Esophagus squamous epithelium (tissue), 5 donors: ENCODE measurements at places on chromosomes 7 and 10.

DNA sequence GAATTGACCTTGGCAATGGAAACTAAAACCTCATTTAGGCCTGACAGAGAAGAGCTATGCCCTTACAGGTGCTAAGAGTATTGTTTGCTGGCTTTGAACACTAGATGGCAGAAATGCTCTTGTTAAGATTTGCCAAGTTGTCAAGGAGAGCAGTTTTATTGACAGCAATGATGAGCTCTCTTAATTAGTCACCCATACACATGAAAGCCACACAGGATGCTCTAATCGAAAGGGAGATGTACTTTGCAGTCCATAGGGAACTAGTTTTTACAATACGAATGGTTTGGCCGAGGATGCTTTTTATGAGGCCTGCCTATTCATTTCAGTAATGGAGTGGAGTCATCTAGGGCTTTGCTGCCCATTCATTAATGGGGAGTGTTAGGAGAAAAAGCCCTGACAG is 45.4 kb upstream of the MBL2 start:
- H3K27ac ChIP-seq, result no peak overlapping the region
- no peaks in the 10 kb centered on the region for H3K27me3 ChIP-seq
- DNase-seq, result no peak
- H3K4me3 ChIP-seq, result no peak overlapping the region
- H3K4me1 ChIP-seq, result no peaks in the 10 kb centered on the region

- no peak overlapping the region for H3K4me3 ChIP-seq
- DNase-seq, result no peak
- no peak overlapping the region for H3K27ac ChIP-seq
- no peaks in the 10 kb centered on the region for H3K4me1 ChIP-seq
- no peaks in the 10 kb centered on the region for H3K27me3 ChIP-seq
Observed at GRCh38 chr7:104252409-104253134, 44.8 kb upstream of the ORC5 start.

DNA sequence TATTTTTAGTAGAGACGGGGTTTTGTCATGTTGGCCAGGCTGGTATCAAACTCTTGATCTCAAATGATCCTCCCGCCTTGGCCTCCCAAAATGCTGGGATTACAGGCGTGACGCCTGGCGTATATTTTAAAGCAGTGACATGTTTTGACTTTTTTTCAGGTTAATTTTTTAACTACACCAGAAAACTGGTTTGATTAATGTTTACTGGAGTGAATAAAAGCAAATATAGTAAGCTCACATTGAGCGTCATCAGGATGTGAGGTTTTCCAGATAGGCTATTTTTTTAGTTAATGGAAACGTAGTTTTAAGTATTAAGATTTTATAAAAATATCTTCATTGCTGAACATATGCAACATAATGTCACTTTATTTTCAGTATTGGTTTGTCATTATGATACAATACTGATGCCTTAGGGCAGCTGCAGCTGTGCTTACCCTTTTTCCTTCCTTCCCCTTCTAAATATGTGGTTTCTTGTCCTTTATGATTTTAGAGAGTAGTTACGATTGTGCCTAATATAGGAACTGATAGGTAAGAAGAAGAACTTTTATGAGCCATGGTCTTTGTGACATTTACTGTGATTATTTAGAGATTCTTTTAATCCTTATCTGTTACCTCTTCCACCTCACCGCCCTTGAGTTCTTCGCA is 37.3 kb downstream of the TMEM60 start:
- H3K36me3 ChIP-seq, result no peaks in the 10 kb centered on the region
- H3K27me3 ChIP-seq, result no peaks in the 10 kb centered on the region
- H3K4me3 ChIP-seq, result no peak overlapping the region
- no peak overlapping the region for H3K27ac ChIP-seq
- DNase-seq, result no peak
- peaks cover 5% of the 10 kb centered on the region for H3K4me1 ChIP-seq

DNA sequence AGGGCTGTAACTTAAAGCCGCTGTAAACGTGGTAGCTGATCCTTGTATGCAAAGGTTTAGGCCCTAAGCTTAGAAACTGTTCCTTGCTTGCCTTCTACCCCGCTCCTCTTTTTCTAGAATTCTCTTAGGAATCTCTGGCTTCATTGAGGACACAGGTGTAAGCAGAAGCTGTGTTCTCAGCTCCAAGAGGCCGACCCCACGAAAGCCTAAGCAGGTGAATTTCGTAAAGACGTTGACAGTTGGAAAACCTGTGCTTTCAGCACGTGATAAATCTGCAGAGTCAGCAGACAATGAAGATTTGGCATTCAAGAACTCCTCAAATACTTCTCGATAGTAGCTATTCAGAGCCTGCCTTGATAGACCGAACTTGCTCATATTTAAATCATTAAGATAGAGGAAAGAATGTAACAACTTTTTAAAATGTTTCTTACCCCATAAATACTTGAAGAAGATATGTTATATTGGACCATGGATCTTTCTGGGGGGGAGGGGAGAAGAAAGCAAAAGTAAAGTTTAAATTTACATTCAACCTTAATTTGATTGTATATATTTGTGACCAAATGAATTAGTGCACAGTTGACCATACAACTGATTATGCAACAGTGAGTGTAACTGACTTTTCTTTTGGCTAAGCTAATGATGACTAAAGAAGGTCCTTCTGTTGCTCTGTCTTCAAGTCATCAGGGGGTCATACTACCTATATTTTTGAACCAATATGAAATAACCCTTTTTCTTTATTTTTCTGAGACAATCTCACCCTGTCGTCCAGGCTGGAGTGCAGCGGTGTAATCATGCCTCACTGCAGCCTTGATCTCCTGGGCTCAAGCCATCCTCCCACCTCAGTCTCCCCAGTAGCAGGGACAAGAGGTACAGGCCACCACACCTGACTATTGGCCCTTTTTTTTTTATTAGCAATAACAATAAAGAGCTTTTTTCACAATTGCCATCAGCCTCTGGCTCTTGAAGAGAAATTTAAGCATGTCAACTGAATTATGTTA is 1.2 kb upstream of the GDI2 start:
- no peaks in the 10 kb centered on the region for H3K36me3 ChIP-seq
- H3K27me3 ChIP-seq, result no peaks in the 10 kb centered on the region
- peak overlapping the region; percentile 100 for H3K27ac ChIP-seq
- H3K4me3 ChIP-seq, result peak overlapping the region; percentile 97
- peaks cover 9% of the 10 kb centered on the region for H3K4me1 ChIP-seq

DNA sequence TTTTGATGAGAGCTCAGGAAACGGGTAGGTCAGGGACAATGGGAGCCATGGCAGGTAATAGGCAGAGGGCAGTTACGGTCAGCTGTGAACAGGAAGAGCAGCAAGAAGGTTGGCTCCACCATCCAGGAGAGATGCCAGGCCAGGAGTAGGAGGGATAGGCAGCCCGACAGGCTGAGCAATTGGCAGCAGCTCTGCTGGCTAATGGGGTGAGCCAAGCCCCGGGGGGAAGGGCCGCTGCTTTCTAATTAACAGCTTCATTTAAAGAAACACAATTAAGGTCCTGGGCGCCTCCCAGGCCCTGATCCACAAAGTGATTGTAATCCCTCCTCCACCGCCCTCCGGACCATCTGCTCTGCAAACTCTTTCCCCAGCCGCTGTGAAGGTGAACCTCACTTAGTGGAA is 23.7 kb downstream of the SH2B2 start:
- H3K27me3 ChIP-seq, result no peaks in the 10 kb centered on the region
- no peaks in the 10 kb centered on the region for H3K36me3 ChIP-seq
- H3K4me3 ChIP-seq, result no peak overlapping the region
- no peak overlapping the region for H3K27ac ChIP-seq
- no peak for DNase-seq
- H3K4me1 ChIP-seq, result peaks cover 7% of the 10 kb centered on the region

DNA sequence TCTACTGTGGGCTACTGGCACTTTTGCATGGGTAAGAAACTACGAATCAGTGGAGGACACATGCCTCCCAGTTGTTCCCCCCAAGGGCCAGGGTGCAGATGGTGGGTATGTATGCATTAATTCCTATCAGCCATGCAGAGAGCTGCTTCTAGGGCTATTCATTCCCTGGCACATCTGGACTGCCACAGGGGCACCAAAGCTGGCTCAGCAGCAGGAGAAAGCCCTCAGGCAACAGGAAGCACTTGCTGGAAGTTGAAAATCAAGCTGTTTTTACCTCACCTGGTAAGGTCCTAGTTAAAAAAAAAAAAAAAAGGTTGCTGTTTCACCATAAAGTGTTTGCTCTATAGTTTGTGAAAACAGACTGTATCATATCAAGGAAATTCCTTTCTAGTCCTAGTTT is 1342.6 kb downstream of the REEP3 start:
- H3K27me3 ChIP-seq, result no peaks in the 10 kb centered on the region
- H3K36me3 ChIP-seq, result no peaks in the 10 kb centered on the region
- H3K4me1 ChIP-seq, result no peaks in the 10 kb centered on the region
- H3K4me3 ChIP-seq, result no peak overlapping the region

DNA sequence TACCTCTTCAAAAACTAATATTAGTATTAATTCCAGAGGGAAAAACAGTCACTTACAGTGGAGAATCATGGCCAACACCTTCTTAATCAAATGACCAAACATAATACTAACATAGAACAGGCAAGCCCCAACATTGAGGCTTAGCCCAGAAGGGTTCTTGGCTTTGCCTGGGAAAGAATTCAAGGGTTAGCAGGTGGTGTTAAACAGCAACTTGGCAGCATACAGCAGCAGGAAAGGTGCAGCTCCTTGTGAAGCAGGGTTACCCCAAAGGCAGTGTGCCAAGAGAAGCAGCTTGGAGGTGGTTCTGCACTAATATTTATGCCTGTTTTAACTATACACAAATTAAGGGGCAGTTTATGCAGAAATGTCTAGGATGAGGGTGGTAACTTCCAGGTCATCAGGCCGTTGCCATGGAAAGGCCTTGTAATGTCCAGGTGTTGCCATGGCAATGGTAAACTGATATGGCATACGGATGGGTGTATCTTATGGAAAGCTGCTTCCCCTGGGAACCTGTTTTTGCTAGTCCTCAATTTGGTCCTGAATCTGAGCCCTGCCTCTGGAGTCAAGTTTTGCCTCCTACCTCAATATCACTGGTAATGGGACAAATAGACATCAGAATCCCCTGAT is 27.2 kb upstream of the BEND7 start:
- no peak overlapping the region for H3K27ac ChIP-seq
- DNase-seq, result no peak
- no peaks in the 10 kb centered on the region for H3K36me3 ChIP-seq

- H3K4me1 ChIP-seq, result peaks cover 28% of the 10 kb centered on the region
- H3K27ac ChIP-seq, result no peak overlapping the region
- DNase-seq, result no peak
- no peaks in the 10 kb centered on the region for H3K36me3 ChIP-seq
Observed at GRCh38 chr7:29086545-29086944, 59.8 kb downstream of the CPVL start.

GRCh38 chr10:69093933-69094332 is 6.0 kb downstream of the SRGN start:
- DNase-seq, result no peak
- H3K36me3 ChIP-seq, result no peaks in the 10 kb centered on the region
- no peak overlapping the region for H3K27ac ChIP-seq
- no peaks in the 10 kb centered on the region for H3K27me3 ChIP-seq

GRCh38 chr7:154919344-154920225 is 83.3 kb downstream of the PAXIP1 start:
- no peaks in the 10 kb centered on the region for H3K36me3 ChIP-seq
- H3K4me3 ChIP-seq, result no peak overlapping the region
- no peaks in the 10 kb centered on the region for H3K27me3 ChIP-seq

DNA sequence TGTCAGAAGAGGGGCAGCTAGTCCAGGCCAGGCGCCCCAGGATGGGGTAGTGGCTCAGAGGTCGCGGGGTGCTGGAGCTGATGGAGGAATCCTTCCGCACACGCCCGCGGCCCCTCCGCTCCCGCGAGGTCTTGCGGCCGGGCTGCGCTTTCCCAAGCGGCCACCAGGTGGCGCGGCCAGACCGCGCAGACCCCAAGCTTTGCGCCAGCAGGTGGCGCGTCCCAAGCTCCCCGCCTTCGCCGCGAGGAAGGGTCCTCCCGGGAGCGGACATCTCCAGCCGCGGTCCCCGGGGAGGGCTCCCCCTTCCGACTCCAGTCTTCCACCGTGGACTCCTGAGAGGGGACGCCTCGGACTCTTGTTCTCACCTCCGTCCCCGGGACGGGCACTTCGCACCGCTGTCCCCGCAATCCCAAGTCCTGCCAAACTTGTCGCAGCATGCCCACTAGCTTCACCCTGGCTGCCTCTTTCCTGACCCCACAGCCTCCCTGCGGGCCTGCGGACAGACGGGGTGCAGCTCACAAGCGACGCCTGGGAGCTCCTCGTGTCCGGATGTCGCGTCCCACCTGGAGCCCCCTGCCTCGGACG is 19.4 kb downstream of the KCNK18 start:
- H3K4me3 ChIP-seq, result peak overlapping the region; percentile 30
- H3K27me3 ChIP-seq, result peaks cover 4% of the 10 kb centered on the region
- peaks cover 26% of the 10 kb centered on the region for H3K4me1 ChIP-seq
- no peaks in the 10 kb centered on the region for H3K36me3 ChIP-seq

- no peak overlapping the region for H3K27ac ChIP-seq
- no peaks in the 10 kb centered on the region for H3K4me1 ChIP-seq
- DNase-seq, result no peak
- H3K36me3 ChIP-seq, result no peaks in the 10 kb centered on the region
Observed at GRCh38 chr10:44344727-44345126, 40.2 kb downstream of the CXCL12 start.

- no peak for DNase-seq
- no peaks in the 10 kb centered on the region for H3K4me1 ChIP-seq
- no peak overlapping the region for H3K27ac ChIP-seq
- no peaks in the 10 kb centered on the region for H3K27me3 ChIP-seq
- no peak overlapping the region for H3K4me3 ChIP-seq
Observed at GRCh38 chr7:26546508-26547053, 254.9 kb downstream of the SNX10 start.

GRCh38 chr7:128201067-128201689 is 39.9 kb upstream of the LEP start:
- no peak for DNase-seq
- H3K4me1 ChIP-seq, result peaks cover 7% of the 10 kb centered on the region
- H3K27me3 ChIP-seq, result peaks cover 4% of the 10 kb centered on the region
- H3K4me3 ChIP-seq, result peak overlapping the region; percentile 10
- H3K27ac ChIP-seq, result no peak overlapping the region

DNA sequence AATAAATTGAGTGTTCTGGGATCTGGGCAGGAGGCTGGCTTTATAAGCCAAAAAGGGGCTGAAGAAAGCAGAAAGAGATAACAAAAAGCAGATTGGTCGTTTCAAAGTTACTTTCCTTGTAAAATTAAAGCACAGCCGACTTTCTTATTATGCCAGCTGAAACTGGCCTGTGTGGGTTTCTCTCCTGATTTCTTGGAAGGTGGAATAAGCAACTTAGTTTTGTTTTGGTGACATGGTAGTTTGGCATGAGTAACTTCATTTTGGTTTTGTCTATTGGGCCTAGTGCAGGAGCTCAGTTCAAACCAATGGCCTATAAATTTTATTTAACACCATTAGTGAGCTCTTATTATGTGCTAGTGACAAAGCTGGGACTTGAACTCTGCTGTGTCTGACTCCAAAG is 13.2 kb upstream of the DNAJC12 start:
- H3K4me3 ChIP-seq, result no peak overlapping the region
- no peaks in the 10 kb centered on the region for H3K27me3 ChIP-seq

GRCh38 chr7:151736403-151736909 is 140.5 kb downstream of the PRKAG2 start:
- DNase-seq, result no peak
- no peak overlapping the region for H3K27ac ChIP-seq
- H3K4me3 ChIP-seq, result no peak overlapping the region
- H3K36me3 ChIP-seq, result no peaks in the 10 kb centered on the region
- no peaks in the 10 kb centered on the region for H3K27me3 ChIP-seq
- H3K4me1 ChIP-seq, result peaks cover 13% of the 10 kb centered on the region
